ENCODE measurements at places on chromosomes 6 and 20.
A peak's percentile ranks its signal among the peaks of the same experiment; 100 is the strongest.

GRCh38 chr20:25544311-25544710, 41.0 kb downstream of the NINL start:
- DNase-seq = no peak

- no peak for DNase-seq
Measured at GRCh38 chr6:38302081-38302480, 337.6 kb downstream of the BTBD9 start.

- DNase-seq = no peak
Measured at GRCh38 chr6:150667977-150668716, 68.5 kb downstream of the PLEKHG1 start.

- no peak for DNase-seq
Measured at GRCh38 chr6:137496368-137496767, 2.2 kb upstream of the OLIG3 start.

DNA sequence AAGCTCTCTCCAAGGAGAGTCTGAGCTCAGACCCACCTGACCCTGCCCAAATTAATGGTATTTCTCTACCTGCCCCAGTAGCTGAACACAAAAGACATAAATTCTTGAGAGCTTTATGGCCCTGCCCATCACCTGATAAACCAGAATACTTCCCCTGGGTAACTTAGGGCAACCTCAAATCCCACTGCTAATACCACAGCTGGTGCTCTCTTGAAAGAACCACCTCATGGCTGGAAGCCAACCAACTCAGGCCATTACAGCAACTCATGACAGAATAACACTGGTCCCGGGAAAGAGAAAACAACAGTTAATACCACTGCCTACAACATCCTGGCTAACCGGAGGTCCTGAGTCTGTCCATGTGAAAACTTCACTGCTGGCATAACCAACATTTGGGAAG, 328.6 kb downstream of the NKAIN2 start:
- DNase-seq = no peak

DNA sequence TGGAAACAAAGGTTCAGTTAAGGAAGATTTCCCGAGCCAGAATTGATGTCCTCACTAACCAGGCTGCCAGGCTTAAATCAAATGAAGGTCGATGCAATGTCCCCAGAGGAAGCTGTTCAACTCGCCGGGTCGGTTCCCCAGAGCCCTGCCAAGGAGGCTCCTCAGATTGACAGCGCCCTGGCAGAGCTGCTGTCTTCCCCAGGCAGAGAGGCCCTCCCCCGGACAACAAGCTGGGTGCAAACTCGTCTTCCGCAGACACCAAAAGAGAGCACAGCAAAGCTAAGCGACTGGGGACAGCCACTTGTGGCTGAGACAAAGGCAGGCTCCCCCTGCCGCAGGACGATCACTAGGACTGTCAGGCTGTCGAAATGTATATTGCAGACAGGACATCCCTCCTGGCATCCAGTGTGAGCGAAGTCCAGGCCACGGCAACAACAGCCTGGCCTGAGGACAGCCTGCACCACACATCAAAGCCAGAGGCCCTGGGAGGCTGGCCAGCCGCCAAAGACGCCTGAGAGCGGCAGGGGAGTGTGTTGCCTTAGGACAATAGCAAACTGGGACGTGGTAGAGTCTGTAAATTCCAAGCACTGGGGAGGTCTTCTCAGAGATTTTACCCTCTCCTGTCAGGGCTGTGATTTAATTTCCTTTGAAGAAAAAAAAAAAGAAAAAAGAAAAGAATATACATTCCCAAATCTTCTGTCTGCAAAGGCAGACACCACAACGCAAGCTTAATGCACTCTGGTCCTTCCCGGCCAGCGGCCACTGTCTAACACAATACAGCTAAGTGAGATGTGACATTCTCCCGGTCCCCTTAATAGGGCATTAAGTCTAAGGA, 99.1 kb downstream of the HIVEP2 start:
- DNase-seq = no peak

GRCh38 chr6:11275598-11275997, 43.1 kb upstream of the NEDD9 start:
- DNase-seq = peak; percentile 54

GRCh38 chr6:113184736-113185135, 672.4 kb upstream of the MARCKS start:
- DNase-seq = no peak

- no peak for DNase-seq
Measured at GRCh38 chr6:109373331-109373730, 8.9 kb downstream of the CD164 start.

Measured in AML-193 (cell line).